ENCODE measurements at places on chromosomes 5 and 9. TPM values are rescaled to one million over a fixed set of nuclear protein-coding genes. Genes with fewer than 3 reads are reported as not detected.

- no peaks in the 10 kb centered on the region for H3K4me1 ChIP-seq
- no peak overlapping the region for H3K27ac ChIP-seq
- no peak for DNase-seq
- H3K27me3 ChIP-seq = no peaks in the 10 kb centered on the region
These were observed 53.4 kb downstream of the SNX18 start for GRCh38 chr5:54570916-54571315.

DNA sequence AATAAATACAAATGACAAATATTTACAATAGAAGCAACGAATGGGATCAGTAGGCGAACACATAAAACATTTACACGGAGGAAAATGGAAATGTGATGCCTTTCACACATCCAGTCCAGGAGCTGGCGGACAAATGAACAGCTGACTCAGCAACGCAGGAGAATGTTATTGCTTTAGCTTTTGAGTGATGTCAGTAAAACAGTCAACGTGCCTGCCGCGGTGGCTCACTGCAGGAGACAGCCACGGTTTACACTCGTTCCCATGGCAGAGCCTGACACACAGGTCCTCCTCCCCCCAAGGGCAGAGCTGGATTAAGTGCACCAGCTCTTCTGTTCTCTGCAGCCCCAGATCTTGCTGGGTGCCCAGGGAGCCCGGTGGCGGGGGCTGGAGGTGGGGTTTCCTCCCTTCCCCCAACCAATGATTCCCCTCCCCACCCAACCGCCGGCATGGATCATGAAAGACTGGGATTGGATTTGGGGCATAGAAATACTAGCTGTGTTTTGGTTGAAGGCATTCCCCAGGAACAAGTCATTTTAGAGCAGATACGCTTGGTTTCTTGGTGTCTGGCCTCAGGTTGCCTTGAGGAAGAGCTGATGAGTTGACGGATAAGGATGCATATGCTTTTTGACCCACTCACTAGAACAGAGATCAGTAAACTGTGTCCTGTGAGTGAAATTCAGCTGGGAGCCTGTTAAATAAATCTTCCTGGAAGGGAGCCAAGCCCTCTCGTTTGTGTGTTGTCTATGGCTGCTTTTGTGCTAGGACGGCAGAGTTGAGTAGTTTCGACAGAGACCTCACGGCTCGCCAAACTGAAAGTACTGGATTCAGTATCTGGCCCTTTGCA, 12.5 kb downstream of the STC2 start:
- peaks cover 40% of the 10 kb centered on the region for H3K36me3 ChIP-seq
- DNase-seq = no peak
- H3K27me3 ChIP-seq = no peaks in the 10 kb centered on the region

DNA sequence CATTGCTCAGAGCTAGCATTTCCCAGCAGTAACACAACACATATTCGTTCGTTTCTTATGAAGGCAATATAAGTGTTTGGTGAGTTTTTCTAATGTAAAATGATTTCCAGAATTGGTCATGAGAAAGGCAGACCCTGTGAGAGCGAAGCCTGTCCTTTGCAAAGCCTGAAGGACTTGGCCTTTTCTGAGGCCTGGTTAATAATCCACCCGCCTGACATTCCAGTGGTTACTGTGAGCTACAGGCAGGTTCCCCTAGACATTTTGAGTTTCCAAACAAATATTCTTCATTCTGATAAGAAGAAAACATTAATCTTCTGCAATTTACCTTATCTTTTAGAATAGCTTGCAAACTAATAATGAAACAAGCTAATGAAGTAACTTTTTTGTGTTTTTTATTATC, 38.0 kb downstream of the ADAMTS16 start:
- no peaks in the 10 kb centered on the region for H3K27me3 ChIP-seq
- no peak overlapping the region for H3K4me3 ChIP-seq
- H3K27ac ChIP-seq = no peak overlapping the region
- no peaks in the 10 kb centered on the region for H3K4me1 ChIP-seq
- no peak for DNase-seq

GRCh38 chr9:127628758-127629467, 16.8 kb downstream of the STXBP1 start:
- peaks cover 8% of the 10 kb centered on the region for H3K4me1 ChIP-seq
- H3K27ac ChIP-seq = no peak overlapping the region

GRCh38 chr9:112194969-112195431, 19.9 kb upstream of the SUSD1 start:
- H3K27ac ChIP-seq = no peak overlapping the region
- no peaks in the 10 kb centered on the region for H3K4me1 ChIP-seq
- no peaks in the 10 kb centered on the region for H3K27me3 ChIP-seq
- no peak for DNase-seq
- no peak overlapping the region for H3K4me3 ChIP-seq

DNA sequence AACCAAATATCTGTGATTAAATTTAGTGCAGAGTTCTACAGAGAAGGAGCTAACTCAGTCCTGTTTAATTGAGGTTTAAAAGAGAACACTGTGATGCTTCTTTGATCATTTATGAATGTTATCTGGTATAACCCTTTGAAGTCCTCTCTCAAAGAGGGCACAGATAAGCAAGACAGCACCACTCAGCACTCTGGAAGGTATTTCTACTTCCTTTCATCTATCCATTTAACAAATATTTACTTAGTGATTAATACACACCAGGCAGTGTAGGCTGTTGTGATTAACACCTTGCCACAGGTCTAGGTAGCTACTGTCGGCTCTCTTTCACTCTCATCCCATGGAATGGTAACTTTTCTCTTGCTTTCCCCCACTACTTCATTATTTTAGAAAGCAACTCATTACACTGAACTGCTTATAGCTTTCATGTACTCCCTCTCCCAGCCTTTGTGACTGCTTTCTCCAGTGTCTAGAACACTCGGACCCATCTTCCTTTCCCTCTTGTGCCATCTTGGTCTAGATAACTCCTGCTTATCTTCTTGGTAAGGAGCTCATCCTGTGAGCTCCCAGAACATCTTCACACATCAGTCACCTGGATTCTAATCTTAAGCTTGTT, 54.7 kb downstream of the GLDC start:
- peaks cover 16% of the 10 kb centered on the region for H3K4me1 ChIP-seq
- H3K4me3 ChIP-seq = no peak overlapping the region
- H3K27me3 ChIP-seq = no peaks in the 10 kb centered on the region
- H3K27ac ChIP-seq = peak overlapping the region; percentile 20
- H3K36me3 ChIP-seq = no peaks in the 10 kb centered on the region

- DNase-seq = no peak
- H3K27ac ChIP-seq = no peak overlapping the region
- no peaks in the 10 kb centered on the region for H3K4me1 ChIP-seq
- H3K4me3 ChIP-seq = no peak overlapping the region
- H3K27me3 ChIP-seq = no peaks in the 10 kb centered on the region
- no peaks in the 10 kb centered on the region for H3K36me3 ChIP-seq
These were observed 352.9 kb downstream of the DNAH5 start for GRCh38 chr5:13591621-13592020.

- peaks cover 21% of the 10 kb centered on the region for H3K27me3 ChIP-seq
- no peaks in the 10 kb centered on the region for H3K36me3 ChIP-seq
- DNase-seq = no peak
- H3K4me3 ChIP-seq = no peak overlapping the region
- no peak overlapping the region for H3K27ac ChIP-seq
- H3K4me1 ChIP-seq = no peaks in the 10 kb centered on the region
These were observed 276.8 kb upstream of the CLINT1 start for GRCh38 chr5:158135682-158136179.

DNA sequence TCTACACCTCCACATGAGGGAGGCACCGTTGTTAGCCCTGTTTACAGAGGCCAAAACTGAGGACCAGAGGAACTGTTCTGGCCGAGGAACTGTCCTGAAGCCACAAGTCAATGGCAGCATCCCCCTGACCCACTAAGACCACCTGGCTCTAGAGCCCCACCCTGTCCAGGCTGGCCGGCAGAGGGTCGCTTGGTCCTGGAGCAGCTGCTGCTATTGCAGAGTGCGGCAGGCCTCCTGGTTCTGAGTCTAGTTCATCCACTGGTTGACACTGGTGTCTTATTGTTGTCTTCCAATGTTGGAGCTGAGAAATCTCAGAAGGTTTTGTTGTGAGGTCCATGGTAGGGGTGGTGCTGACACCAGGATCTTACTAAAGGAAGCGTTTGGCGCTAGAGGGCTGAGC, 26.6 kb upstream of the ANGPTL2 start:
- H3K4me1 ChIP-seq = no peaks in the 10 kb centered on the region
- H3K4me3 ChIP-seq = no peak overlapping the region
- DNase-seq = no peak
- H3K36me3 ChIP-seq = no peaks in the 10 kb centered on the region
- H3K27ac ChIP-seq = no peak overlapping the region
- H3K27me3 ChIP-seq = no peaks in the 10 kb centered on the region

GRCh38 chr9:136952321-136952850, 313 bp downstream of the LCN12 start:
- H3K36me3 ChIP-seq = no peaks in the 10 kb centered on the region
- H3K27ac ChIP-seq = no peak overlapping the region
- no peak for DNase-seq
- H3K4me1 ChIP-seq = peaks cover 20% of the 10 kb centered on the region
- no peaks in the 10 kb centered on the region for H3K27me3 ChIP-seq

- no peaks in the 10 kb centered on the region for H3K36me3 ChIP-seq
- peak; percentile 29 for DNase-seq
- no peaks in the 10 kb centered on the region for H3K27me3 ChIP-seq
- peak overlapping the region; percentile 78 for H3K27ac ChIP-seq
- H3K4me1 ChIP-seq = peaks cover 28% of the 10 kb centered on the region
These were observed 757 bp downstream of the NRARP start for GRCh38 chr9:137301081-137301947.

- no peaks in the 10 kb centered on the region for H3K36me3 ChIP-seq
- H3K27ac ChIP-seq = no peak overlapping the region
- DNase-seq = no peak
- H3K27me3 ChIP-seq = no peaks in the 10 kb centered on the region
These were observed 123.1 kb downstream of the LIFR start for GRCh38 chr5:38433160-38433861.

DNA sequence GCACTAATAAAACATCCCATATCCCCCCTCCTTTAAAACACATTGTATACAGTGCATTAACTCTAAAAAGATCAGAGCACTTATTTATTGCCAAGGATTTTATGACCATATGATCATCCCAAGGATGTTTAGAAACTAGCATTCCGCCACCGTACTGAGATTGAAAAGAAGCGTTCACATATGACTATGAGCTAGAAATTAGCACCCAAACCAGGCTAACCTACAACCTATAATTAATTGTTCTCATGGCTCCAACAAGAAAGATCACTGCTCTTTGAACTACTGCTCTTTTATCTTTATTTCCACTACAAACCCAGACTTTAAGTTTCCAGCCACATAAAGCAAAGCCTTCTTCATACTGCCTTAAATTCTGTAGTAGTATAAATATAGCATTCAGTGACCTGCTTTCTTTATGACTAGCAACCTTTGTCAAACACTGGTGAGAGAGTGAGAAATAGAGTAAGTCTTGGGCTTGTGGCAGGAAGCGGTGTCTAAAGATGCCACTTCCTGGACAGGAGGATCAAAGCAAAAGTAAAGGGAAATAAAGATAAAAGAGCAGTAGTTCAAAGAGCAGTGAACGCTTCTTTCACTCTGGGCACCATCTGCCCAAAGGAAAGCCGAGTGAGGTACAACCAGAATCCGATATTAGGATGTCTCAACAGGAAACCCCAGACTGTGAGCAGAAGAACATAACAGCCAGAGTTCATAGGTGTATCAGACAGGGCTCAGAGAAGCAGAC, 151.1 kb upstream of the ERCC6L2 start:
- no peaks in the 10 kb centered on the region for H3K36me3 ChIP-seq
- DNase-seq = no peak
- H3K27ac ChIP-seq = no peak overlapping the region
- no peak overlapping the region for H3K4me3 ChIP-seq

- peak overlapping the region; percentile 77 for H3K4me3 ChIP-seq
- no peaks in the 10 kb centered on the region for H3K27me3 ChIP-seq
- peaks cover 6% of the 10 kb centered on the region for H3K36me3 ChIP-seq
These were observed 1.3 kb downstream of the SLC12A7 start for GRCh38 chr5:1110307-1111240.

DNA sequence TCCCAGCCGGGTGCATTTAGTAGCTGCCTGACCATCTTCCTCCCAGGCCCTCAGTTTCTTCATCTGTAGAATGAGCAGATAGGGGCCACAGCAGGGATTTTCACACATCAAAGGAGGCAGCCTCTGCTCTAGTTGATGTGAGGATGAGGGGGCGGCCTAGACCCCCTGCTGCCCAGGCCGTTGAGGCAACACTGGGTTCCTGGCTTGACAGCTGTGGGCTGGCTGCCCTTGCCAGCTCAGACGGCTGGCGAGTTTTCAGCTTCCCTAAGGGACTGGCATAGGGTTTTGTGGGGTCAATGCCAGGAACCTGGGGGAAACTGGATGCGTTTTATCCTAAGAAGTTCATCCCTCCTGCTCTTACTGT, 49.6 kb downstream of the NDST1 start:
- H3K27me3 ChIP-seq = no peaks in the 10 kb centered on the region
- H3K4me3 ChIP-seq = no peak overlapping the region
- no peak overlapping the region for H3K27ac ChIP-seq
- H3K4me1 ChIP-seq = peaks cover 7% of the 10 kb centered on the region
- no peak for DNase-seq
- peaks cover 2% of the 10 kb centered on the region for H3K36me3 ChIP-seq

DNA sequence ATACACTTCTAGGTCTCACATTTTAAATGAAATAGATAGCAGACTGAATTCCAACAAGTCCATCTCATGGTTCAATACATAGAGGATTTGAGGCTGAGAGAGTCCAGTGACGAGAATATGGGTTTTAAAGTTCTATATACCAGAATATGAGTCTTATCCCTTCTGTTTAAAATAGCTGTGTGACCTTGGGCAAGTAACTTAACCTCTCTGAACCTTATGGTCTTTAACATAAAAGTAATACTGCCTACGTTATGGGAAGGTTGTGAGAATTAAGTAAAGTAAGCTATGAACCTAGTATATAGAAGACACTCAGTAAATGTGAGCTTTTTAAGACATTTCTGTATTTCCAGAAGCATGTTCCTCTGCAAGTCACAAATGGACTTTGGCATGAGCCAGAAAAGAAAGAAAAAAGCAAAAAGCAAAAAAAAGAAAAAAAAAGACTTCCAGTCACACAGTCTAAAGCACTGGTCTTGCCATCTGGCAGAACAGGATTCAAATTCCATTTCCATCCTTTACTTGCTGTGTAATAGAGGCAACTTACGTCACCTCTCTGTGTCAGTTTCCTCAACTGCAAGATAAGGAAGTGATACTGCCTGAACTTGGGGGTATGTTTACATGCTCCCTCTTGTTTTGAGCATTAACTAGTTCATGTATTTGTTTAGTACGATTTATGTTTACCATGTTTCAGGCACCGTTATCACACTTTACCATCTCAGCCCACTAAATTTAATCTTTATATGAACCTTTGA, 248.2 kb downstream of the TRIM32 start:
- H3K27ac ChIP-seq = no peak overlapping the region
- no peak overlapping the region for H3K4me3 ChIP-seq
- H3K36me3 ChIP-seq = no peaks in the 10 kb centered on the region
- no peak for DNase-seq

- no peak overlapping the region for H3K27ac ChIP-seq
- no peaks in the 10 kb centered on the region for H3K4me1 ChIP-seq
- H3K36me3 ChIP-seq = 0 out of 2 replicates have a peak, but pooled peaks cover 4% of the 10 kb centered on the region
- H3K4me3 ChIP-seq = no peak overlapping the region
- H3K27me3 ChIP-seq = no peaks in the 10 kb centered on the region
These were observed 287.4 kb downstream of the ARHGAP26 start for GRCh38 chr5:143057580-143057999.

SLIT3 gene
- 0.10 TPM for total RNA-seq

MARCOL gene
- total RNA-seq = not detected

SPATA31A3 gene
- total RNA-seq = not detected

REEP5 gene
- 71.7 TPM for total RNA-seq

WNK2 gene
- total RNA-seq = 24.4 TPM

ZNF608 gene
- total RNA-seq = 5.6 TPM

OSTF1 gene
- 20.7 TPM for total RNA-seq

CBY3 gene
- not detected for total RNA-seq

LRRC19 gene
- not detected for total RNA-seq

FAM221B gene
- not detected for total RNA-seq
